ENCODE measurements at places on chromosomes 11 and 22. TPM values are rescaled to one million over a fixed set of nuclear protein-coding genes. Genes with fewer than 3 reads are reported as not detected.

- DNase-seq, result no peak
Observed at GRCh38 chr22:50228366-50228765, 16.5 kb downstream of the TUBGCP6 start.

DNA sequence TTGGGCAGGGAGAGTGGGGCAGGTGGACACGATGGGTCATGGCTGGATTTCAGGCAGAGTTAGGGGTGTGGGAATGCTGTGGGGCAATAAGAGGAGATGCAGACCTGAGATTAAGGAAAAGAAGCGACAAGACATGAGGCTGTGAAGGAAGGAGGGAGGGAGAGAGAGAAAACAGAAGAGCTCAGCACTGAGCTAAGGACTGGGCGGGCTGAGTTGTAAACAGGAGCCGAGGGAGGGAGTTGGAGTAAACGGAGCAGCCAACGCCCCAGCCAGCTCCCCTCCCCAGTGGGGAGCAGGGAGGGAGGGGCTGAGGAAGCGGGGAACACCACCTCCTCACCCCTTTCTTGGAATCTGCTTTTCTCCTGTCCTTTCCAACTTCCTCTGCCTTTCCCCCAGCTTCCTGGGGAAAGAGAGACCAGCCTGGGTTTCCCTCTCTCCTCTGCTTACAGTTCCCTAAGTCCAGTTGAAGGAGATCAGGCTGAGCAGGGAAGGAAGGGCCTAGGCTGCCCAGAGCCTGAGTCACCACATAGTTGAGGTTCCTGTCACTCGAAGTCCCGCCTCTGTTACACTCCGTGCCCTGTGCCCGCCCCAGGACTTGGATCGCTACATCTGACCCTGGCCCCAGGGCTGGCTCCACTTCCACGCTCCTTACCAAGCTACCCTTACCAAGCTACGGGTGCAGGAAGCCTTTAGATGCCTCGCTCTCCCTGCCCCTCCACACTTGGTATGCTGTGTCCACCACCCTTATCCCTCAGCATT, 6.7 kb upstream of the AHNAK start:
- no peak for DNase-seq

Gene OR8G5
- not detected for total RNA-seq

Gene MIAT
- total RNA-seq, result 11.4 TPM

Gene SCARF2
- total RNA-seq, result 0.91 TPM

Gene DAGLA
- 0.19 TPM for total RNA-seq

Gene ST14
- 0.10 TPM for total RNA-seq

Gene OR2AT4
- total RNA-seq, result not detected

Gene CTSW
- 2.2 TPM for total RNA-seq

Gene CHRNA10
- total RNA-seq, result 3.8 TPM

Gene ACR
- not detected for total RNA-seq

Gene PAK1
- total RNA-seq, result 32.7 TPM
